Activated CD4-positive, alpha-beta T cell treated with anti-CD3 and anti-CD28 coated beads, Interleukin-2, amount 10 ng/mL, durations not matched to agents 7 days and 5 days (primary cell): ENCODE measurements at places on chromosomes 13 and 19.

GRCh38 chr19:4602173-4602788 lies 37.0 kb upstream of the TNFAIP8L1 start:
- DNase-seq: no peak

GRCh38 chr13:99657848-99658260 lies 156.6 kb downstream of the TM9SF2 start:
- DNase-seq: no peak

GRCh38 chr13:83117046-83117445 lies 765.2 kb downstream of the SLITRK1 start:
- DNase-seq: no peak

DNA sequence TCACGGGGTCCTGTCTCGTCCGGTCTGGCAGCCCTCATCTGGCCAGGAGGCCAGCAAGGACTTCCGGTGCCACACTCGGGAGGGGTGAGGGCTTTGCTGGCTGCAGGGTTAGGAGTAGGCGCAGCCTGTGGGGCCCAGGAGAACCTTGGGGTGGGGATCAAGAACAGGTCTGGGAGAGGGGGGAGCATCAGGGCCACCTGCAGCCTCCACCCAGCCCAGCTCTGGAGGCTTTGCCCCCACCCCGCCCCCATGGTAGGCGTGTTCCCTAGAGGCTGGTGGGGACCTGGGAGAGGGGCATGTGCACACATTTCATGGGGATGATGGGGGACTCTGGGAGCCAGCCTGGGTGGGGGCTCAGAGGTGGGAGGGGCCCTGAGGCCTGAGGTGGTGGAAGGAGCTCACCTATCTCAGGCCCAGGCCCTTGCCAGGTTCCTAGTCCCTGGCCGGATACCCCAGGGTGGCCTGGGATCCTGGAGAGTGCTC lies 23.3 kb downstream of the WTIP start:
- DNase-seq: no peak

DNA sequence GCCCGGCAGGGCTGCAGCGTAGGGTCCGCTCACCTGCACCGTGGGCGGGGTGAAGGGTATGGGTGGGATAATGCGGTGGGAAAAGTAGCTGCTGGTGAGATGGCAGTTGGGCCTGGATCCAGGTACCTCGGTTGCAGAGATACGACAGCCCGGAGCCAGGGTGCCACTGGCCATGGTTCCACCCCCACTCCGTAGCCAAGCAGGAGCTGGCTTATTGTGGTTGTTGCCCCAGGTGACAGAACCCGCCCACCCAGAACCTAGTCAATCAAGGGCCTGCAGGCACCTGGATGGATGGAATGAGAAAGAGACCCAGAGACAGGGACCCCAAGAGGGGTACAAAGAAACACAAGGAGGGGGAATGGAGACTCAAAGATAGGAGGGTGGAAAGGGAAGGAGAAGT lies 3.5 kb upstream of the LHB start:
- DNase-seq: no peak

- DNase-seq: no peak
Observed at GRCh38 chr13:50810998-50811397, 32.5 kb downstream of the DLEU7 start.

DNA sequence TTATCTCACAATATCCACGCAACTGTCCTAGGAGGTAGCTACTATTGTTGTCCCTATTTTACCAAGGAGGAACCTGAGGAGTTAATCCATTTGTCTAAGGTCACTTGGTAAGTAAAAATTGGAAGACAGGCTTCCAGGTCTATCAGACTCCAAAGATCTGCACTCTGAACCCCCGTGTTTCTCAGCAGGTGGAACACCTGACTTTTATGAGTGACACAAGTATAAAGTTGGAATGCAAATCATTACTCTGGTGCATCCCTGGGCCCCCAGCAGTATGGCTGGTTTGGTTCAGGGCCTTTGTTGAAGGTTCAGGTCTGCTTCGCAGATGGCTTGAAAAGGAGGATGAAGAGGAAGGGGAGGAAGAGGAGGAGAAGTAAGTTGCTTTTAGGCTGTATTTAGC lies 46.0 kb downstream of the RGCC start:
- no peak for DNase-seq

GRCh38 chr13:102208347-102208746 lies 193.5 kb downstream of the FGF14 start:
- DNase-seq: no peak

DNA sequence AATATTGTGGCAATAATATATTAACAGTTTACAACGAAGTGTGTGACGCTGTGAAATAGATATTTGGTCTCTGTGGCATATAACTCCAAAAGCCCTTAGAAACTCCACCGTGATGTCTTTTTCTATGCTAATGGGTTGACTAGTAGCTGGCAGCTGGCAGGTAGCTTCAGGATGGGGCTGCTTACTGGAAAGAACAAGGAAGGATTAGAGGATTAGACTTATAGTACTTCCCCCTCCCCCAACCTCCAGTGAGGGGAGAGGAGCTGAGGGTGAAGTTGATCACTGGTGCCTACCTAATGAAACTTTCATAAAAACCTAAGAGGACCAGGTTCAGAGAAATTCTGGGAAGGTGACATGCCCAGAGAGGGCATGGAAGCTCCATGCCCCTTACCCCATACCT lies 9.8 kb downstream of the ZNF229 start:
- DNase-seq: no peak

DNA sequence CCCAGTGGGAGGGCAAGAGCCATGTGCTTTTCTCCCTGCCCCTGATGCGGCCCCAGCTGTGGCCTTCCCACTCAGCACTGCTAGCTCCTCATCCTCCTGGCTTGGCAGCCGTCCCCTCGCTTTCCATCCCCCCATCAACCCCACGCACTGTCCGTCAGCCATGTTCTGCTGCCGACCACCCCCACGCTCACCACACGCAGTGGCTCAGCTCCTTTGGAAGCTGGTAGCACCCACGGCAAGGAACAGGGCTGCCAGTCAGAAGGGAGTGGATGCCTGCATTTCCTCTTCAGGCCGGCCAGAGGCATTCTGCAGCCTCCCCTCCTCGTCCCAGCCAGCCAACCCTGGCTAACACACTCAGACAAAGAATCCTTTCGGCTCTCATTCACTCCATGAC lies 6.3 kb downstream of the CALM3 start:
- no peak for DNase-seq

- DNase-seq: no peak
Observed at GRCh38 chr13:23621316-23621645, 51.1 kb downstream of the TNFRSF19 start.

- DNase-seq: no peak
Observed at GRCh38 chr19:50371914-50372475, 4.3 kb upstream of the NR1H2 start.

DNA sequence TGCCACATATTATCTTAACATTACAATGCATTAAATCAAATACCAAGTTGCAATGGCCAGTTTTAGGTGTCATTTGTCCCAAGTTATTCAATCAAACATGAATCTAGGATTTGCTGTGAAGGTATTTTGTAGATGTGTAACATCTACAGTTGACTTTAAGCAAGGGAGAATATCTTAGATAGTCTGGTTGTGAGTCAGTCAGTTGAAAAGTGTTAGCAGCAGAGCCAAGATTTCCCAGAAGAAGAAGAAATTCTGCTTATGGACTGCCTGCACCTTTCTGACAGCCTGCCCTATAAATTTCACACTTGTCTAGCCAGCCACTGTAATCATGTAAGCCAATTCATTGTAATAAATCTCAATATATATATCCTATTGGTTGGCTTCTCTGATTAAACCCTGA lies 41.3 kb upstream of the INTS6 start:
- DNase-seq: no peak

- no peak for DNase-seq
Observed at GRCh38 chr13:46609052-46609451, 56.1 kb downstream of the LRCH1 start.

DNA sequence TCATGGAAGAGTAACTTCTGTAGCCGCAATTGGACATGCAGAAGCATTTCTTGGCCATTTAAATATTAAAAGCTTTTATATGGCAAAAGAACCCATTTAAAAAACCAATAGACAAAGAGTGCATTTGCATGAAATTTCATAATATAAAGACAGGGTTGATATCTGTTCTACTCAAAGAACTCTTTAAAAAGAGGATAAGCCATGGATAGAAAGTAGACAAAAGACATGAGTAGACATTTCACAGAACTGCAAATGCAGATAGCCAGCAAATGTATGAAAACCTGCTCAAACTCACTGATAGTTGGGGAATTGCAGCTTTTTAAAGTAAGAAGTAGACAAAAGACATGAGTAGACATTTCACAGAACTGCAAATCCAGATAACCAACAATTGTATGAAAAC lies 218.1 kb downstream of the SHISA2 start:
- DNase-seq: no peak

- peak; percentile 66 for DNase-seq
Observed at GRCh38 chr19:47032171-47032811, 12.7 kb downstream of the NPAS1 start.

GRCh38 chr19:38617764-38618589 lies at the start of gene MAP4K1:
MAP4K1 (minus strand) TSS chr19:38617953; CDS start chr19:38617895, 58 bp downstream.
- peak; percentile 79 for DNase-seq

GRCh38 chr19:16930753-16931152 lies 42.0 kb downstream of the F2RL3 start:
- no peak for DNase-seq

DNA sequence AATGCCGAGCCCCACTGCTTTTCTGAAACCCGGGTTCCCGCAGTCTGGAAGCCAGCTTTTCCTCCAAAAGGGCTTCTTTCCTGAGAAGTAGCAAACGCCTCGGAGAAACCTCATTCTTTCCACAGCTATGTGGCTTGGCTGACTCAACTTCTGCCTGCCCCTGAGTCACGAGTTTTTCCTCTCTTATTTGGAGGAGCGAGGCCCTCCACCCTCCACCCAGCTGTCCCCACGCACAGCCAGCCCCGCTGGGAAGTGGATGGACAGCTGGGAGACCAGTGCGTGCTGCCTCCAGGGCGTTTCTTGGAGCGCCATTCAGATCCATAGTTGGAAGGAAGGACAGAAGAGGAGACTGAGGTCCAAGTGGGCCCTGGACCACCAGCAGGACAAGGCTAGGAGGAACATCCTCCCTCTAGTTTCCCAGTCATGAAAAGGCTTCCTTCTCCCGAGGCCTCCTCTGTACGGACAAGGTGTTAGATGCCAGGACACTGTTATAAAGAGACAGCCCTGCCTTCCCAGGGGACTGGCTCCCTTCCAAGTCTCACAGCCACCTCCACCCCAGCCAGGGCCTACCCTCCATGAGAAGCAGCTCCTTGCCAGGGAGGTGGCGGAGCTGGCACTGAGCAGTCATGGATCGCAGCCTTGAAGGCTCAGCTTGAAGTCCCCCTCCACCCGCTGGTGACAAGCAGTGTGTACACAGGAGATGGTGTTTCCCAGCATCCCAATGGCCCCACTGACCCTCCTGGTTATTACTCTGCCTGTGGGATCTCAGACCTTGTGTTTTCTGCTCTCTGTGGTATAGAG lies 2.5 kb upstream of the PLEKHF1 start:
- no peak for DNase-seq
